ENCODE measurements at places on chromosomes 2 and 18. TPM values are rescaled to one million over a fixed set of nuclear protein-coding genes. Genes with fewer than 3 reads are reported as not detected.

RUFY4 gene
- total RNA-seq = not detected

SCN1A gene
- 0.25 TPM for total RNA-seq

- DNase-seq = no peak
Observed at GRCh38 chr2:207676827-207677354, 34.5 kb upstream of the CCNYL1 start.

FBXO15 gene
- not detected for total RNA-seq

THOC1 gene
- 9.4 TPM for total RNA-seq

FLACC1 gene
- total RNA-seq = 7.2 TPM

DNA sequence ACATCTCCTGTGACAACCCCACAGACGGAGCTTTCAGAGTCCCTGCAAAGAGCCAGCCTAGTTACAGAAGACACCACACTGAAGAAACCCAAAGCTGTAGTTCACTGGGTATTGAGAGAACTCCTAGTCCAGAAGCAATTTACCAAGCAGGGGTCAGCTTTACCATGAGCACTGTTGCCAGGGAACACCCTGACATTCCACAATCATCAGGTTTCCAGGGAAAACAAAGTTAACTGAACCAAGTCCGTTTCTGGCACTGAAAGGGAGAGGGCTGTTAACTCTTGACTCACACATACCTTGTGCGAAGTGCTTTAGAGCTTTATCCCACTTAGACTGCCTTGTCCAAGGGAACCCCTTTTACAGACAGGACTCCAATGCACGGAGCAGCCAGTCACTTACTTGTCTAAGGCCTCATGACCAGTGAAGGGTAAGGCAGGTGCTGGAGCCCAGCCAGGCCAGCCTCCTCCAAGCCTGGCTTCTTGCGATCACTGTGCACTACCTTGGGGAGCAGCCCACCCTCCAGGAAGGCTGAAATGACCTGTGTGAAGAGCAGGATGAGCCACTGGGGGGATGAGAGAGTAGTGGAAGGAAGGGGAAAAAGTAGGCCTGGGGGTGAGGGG lies 53.9 kb downstream of the REEP1 start:
- no peak for DNase-seq

DNA sequence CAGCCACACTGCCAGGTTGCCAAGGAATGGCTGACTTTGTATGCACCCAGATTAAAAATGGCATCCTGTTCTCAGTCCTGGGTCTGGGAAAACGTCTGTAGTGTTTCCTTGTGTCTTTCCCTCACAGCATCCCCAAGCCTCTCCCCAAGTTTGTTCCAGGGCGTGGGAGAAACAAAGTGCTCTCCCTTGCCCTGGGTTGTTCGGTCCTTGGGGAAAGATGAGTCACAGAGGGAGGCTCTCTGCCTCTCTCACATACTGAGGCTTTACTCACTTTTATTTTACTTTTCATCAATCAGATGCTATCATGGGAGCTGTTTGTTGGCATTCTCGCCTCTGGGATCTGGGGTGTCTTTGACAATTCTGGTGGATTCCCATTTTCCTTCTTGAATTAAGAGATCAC lies 492.3 kb downstream of the XIRP2 start:
- DNase-seq = no peak

GRCh38 chr2:29010946-29011345 lies 29.8 kb downstream of the TOGARAM2 start:
- no peak for DNase-seq

- DNase-seq = no peak
Observed at GRCh38 chr18:65429601-65430000, 321.2 kb upstream of the CDH7 start.

YWHAQ gene
- total RNA-seq = 213 TPM

- DNase-seq = no peak
Observed at GRCh38 chr2:239567786-239568185, 167.0 kb upstream of the HDAC4 start.

IL1R2 gene
- total RNA-seq = 4.8 TPM

GRCh38 chr18:9516437-9517064 lies 41.2 kb downstream of the RALBP1 start:
- no peak for DNase-seq

NOSTRIN gene
- 19.1 TPM for total RNA-seq

- DNase-seq = no peak
Observed at GRCh38 chr2:444937-445884, 157.3 kb upstream of the ALKAL2 start.

GRCh38 chr18:7273301-7273921 lies 42.5 kb downstream of the LRRC30 start:
- peak; percentile 78 for DNase-seq

- no peak for DNase-seq
Observed at GRCh38 chr2:62974999-62975398, 75.6 kb upstream of the OTX1 start.

IWS1 gene
- total RNA-seq = 45.6 TPM

GALR1 gene
- not detected for total RNA-seq

DNA sequence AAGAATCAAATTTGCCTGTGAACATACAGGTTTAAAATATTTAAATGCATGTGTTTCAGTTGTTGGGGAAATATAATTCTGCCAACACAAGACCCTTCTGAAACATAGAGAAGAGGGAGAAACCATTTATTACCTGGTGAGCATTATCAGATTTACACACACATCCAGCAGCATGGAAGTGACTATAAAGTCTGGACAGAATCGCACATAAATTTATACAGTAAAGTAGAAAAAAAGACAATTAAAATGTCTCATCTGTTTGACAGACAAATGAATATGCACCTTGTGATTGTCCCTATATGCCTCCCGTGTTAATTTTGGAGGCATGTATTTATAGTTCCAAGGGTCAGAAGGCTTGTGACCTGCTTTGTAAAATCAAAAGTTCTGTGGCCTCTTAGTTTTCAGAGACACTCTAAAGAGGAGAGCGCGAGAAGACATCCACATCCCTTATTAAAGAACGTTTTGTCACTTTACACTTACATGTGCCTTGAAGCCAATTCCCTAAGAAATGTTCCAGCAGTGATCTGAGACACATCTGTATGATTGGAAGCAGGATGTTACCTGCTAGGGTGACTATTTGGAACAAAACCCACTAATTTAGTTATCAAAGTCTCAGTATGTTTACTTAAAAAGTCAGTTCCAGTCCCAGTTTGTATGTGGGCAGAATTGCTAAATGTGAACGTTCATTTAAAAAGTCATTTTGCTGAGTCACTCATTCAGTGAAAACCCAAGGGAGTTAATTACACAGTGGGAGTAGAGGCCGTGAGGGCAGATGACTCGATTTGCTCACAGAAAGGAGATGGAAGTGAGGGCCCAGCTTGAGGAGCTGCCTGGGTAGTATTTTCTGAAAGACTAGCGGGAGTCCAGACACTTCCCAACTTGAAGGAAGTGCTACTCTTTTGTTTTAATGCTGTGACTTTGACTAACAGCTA lies 527.6 kb upstream of the MEX3C start:
- DNase-seq = no peak

KCNIP3 gene
- 3.0 TPM for total RNA-seq

CAPN14 gene
- total RNA-seq = 0.12 TPM

- no peak for DNase-seq
Observed at GRCh38 chr18:39190508-39190907, 1624.9 kb upstream of the CELF4 start.

- DNase-seq = no peak
Observed at GRCh38 chr2:18803141-18803939, 214.0 kb upstream of the NT5C1B start.

DNA sequence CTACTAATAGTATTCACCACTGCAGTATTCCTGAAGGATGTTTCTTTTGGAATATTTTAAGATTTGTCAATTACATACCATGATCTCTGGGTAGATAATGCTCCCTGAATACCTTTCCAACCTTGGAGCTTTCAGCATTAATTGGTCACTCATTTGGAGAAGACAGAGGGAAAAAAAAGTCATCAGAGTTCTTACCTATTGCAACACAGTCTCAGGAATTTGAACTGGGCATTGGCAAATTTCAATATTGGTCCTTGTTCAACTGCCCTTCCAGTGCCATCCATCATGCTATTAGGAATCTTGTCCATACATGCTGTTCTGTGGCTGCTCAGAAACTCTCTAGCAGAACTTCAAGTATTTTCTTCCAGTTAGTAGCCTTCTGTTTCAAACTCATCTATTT lies 83.6 kb upstream of the KCNJ3 start:
- DNase-seq = no peak

DNA sequence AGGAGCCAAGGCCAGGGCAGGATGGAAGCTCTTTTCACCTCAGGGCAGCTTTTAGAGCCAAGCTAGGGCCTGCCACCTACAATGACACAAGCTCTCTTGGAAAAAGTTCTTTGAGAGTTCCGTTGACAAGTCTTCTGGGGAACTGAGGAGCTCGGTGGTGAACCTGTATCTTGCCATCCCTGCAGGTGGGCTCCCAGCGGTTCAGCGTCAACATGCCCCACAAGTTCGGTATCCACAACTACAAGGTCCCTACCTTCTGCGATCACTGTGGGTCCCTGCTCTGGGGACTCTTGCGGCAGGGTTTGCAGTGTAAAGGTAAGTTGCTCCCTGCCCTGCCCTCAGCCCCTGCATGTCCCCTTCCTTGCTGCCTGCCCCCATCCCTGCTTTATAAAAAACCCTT lies 312.8 kb upstream of the EPAS1 start:
- no peak for DNase-seq

DNA sequence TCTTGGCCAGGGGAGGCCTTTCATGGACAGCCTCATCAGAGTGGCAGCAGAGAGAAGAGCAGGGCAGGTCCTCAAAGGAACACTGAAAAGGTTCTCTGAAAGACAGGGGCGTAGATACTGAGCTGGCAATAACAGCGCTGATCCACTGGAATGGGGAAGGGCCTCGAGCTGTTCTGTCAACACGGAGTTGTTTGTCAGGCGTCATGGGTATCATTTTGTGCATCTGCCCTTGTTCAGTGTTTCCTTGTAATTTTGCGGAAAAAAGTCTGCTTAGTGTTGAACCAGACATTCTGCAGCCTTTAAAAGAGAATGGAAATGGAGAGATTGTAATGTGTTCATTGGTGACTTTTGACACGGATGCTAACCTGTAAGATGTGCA lies 21.5 kb downstream of the AGAP1 start:
- peak; percentile 2 for DNase-seq

- no peak for DNase-seq
Observed at GRCh38 chr2:7193457-7193856, 276.2 kb downstream of the RNF144A start.

- no peak for DNase-seq
Observed at GRCh38 chr2:18548621-18549020, 11.8 kb downstream of the RDH14 start.

DNA sequence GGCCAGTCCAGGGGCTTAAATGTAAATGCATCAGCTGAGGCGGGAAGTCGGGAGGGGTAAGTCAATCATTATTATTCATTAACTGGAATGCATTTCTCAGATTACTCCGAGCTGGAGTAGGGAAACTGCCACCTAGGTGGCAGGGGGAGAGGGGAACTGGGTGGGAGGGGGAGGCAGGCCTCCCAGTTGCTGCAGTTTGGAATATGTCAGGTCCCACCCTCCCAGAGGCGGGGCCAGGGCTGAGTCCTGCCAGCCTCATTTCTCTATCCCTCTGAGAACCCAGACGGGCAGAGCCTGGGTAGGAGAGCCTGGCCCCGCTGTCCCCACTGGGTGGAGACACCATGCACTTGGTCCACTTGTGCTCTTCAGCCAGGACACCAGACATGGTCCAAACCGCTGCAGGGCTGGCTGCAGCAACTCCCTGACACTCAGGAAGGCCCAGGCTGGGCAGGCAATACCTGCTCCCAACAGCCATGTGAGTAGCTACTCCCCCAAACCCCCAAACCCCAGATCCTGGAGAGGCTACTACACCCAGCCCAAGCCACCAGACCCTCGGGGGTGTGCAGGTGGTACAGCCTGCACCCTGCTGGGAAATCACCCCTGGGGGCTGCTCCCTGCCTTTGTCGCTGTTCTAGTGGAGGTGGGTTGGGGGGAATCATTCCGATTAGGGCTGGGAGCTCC lies at the start of gene GPBAR1:
Gene GPBAR1 (plus strand): TSS at position 274 of the 681 bp plus-strand sequence. CDS start 1,710 bp downstream, outside the sequence.
- peak; percentile 79 for DNase-seq

DNA sequence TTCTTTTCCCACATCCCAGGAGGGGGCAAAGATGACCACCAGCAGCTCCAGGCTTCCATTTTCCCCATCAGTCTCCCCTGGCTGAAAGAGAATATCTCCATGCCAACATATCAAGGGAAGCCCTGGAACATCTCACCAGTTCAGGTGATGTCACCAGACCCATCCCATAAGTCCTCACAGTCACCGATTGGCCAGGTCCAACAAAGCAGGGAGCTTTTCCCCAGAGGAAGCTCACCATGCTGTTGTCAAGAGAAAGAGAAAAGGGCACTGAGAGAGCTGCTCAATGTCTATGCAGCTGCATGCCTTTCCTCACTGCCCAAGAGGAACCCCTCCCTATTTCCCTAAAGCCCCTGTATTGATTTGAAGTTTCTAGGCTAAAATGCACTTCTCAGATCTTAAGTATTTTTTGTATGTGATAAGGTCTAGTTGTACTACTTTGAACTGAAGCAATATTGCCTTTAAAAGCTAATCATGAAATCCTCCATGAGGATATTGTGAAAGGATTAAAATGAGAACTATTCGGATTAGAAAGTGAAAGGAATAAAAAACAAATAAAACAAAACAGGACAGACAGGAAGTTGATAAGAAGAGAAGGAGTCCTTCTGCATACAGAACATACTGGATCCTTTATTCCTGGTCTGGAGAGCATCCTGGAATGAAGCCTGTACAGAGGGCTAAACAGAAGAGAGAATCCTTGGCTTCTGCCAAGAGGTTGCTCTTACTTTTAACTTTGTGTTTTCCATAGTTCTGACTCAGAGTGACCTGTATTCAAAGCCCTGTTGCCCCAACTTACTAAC lies 45.2 kb upstream of the CTIF start:
- no peak for DNase-seq

DNA sequence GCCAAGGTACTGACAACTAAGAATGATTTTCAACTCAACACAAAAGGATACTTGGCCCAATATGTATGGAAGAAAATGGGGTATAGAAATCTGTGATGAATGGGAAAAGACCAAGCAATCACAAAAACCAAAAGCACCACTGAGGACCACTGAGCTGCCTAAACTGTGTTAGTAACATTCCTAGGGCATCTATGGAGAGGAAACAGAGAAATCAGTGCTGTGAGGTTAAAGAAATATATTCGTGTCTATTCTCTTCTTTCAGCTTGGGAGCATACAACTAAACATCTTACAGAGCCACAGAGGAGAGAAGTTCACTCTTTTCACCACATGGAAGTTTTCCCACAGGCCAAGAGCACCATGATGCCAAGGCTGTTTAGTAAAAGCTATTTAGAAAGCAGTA lies 47.3 kb upstream of the CALCRL start:
- no peak for DNase-seq

PLEK gene
- 4.0 TPM for total RNA-seq

DNA sequence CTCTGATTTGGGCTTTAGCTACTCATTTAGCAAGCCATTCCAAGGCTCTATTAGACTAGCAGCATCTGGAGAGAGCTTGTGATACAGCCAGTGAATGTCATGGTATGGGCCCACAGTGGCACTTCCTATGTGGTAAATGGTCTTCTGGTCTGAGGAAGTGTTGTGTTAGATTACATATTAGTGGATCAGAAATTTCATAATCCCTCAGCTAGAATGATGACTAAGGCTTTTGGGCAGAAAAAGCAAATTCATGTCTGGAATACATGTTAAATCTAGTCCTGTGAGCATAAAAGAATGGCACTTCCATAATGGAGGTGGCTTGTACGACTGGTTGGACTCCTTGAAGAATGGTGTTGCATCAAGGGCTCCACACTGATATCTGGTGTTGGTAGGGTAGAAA lies 436.8 kb upstream of the CWC22 start:
- no peak for DNase-seq

Measured in heart left ventricle (tissue), 16 donors.